ENCODE measurements at places on chromosomes 3 and 15. TPM values are rescaled to one million over a fixed set of nuclear protein-coding genes. Genes with fewer than 3 reads are reported as not detected.

- peak overlapping the region; percentile 90 for H3K27ac ChIP-seq
- H3K27me3 ChIP-seq, result no peaks in the 10 kb centered on the region
- no peaks in the 10 kb centered on the region for H3K36me3 ChIP-seq
Measured at GRCh38 chr15:28994142-28994830, 108.5 kb downstream of the APBA2 start.

DNA sequence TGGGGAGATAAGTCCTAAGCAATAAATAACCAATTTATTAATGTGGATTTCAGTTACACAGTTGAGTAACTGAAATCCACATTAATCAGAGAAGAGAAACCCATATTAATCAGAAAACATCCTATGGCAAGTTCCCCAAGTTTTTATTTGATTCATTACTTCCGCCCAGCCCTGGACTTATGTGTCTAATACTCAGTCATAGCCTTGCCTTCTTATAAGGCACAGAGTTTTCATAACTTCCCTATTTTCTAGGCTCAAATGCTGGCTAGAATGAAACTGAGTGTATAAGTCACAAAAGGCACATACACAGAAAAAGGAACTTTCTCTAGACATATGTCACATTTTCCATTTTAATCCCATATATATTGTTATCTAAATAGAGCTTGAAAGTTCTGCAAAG, 28.8 kb downstream of the CD47 start:
- no peak overlapping the region for H3K27ac ChIP-seq
- no peaks in the 10 kb centered on the region for H3K27me3 ChIP-seq
- no peak overlapping the region for H3K4me3 ChIP-seq
- H3K4me1 ChIP-seq, result no peaks in the 10 kb centered on the region
- H3K36me3 ChIP-seq, result no peaks in the 10 kb centered on the region

DNA sequence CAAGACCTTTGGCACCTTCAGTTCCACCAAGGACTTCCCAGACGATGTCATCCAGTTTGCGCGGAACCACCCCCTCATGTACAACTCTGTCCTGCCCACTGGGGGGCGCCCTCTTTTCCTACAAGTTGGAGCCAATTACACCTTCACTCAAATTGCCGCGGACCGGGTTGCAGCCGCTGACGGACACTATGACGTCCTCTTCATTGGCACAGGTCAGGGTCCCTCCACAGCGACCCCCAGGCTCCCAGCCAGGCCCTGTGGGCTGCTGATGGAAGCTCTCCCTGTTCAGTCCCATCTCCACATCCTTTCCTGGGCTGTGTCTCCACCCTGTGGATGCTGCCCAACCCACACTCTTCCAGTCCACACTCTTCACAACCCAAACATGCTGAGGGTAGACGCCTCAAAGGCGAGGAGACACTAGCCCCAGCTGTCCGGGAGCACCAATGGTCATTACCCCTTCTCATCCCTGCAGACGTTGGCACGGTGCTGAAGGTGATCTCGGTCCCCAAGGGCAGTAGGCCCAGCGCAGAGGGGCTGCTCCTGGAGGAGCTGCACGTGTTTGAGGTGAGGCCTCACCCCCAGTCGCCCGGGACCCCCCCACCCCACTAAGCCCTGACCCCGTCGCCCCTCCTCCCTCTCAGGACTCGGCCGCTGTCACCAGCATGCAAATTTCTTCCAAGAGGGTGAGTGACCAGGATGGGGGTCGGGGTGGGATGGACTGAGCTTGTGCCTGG, 4.3 kb upstream of the LSMEM2 start:
- DNase-seq, result peak; percentile 96
- H3K27me3 ChIP-seq, result peaks cover 39% of the 10 kb centered on the region
- H3K4me1 ChIP-seq, result no peaks in the 10 kb centered on the region
- no peak overlapping the region for H3K27ac ChIP-seq

DNA sequence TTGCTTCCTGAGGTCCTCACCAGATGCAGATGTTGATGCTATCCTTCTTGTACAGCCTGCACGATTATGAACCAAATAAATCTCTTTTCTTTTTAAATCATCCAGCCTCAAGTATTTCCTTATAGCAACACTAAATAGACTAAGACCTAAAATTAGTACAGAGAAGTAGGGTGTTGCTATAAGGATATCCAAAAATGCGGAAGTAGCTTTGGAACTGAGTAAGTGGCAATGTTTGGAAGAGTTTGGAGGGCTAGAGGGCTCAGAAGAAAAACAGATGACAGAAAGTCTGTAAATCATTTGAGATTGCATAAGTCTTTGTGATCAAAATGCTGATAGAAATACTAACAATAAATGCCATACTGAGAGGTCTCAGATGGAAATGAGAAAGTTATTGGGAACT, 894.9 kb downstream of the DIPK2A start:
- no peaks in the 10 kb centered on the region for H3K27me3 ChIP-seq
- no peaks in the 10 kb centered on the region for H3K36me3 ChIP-seq
- H3K4me3 ChIP-seq, result no peak overlapping the region
- no peak overlapping the region for H3K27ac ChIP-seq
- H3K4me1 ChIP-seq, result no peaks in the 10 kb centered on the region

DNA sequence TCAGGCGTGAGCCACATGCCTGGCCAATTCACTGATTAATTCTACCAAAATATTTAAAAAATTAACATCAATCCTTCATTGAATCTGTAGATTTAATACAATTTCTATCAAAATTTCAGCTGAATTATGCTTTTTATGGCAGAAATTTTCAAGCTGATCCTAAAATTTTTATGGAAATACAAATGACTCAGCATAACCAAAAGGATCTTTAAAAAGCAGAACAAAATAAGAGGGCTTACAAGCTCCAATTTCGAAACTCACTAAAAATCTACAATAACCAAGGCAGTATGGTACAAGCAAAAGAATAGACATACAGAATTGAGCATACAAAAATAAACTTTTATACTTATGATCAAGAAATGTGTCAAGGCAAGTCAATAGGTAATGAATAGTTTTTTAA, 180.4 kb upstream of the CTNNB1 start:
- H3K36me3 ChIP-seq, result no peaks in the 10 kb centered on the region
- DNase-seq, result no peak
- no peak overlapping the region for H3K27ac ChIP-seq
- no peaks in the 10 kb centered on the region for H3K27me3 ChIP-seq
- H3K4me3 ChIP-seq, result no peak overlapping the region

DNA sequence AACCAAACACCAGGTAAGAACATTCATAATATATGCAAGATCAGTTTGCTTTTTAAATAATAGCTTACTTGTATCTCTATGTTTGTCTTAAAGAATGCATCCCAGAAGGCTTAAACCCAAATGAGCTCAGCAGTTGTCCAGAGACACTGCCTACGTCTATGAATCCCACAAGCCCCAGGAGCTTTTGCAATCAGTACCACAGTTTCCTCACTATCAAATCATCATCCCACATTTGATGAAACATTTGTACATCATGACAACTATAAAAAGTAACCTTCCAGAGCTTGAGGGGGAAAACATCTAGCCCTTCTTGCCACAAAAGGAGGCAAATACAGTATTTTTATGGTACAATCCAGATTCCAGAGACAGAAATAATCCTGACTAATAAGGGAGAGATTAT, 63.7 kb downstream of the ATP8B4 start:
- DNase-seq, result no peak
- no peak overlapping the region for H3K27ac ChIP-seq
- no peaks in the 10 kb centered on the region for H3K36me3 ChIP-seq
- H3K4me3 ChIP-seq, result no peak overlapping the region
- peaks cover 4% of the 10 kb centered on the region for H3K4me1 ChIP-seq

DNA sequence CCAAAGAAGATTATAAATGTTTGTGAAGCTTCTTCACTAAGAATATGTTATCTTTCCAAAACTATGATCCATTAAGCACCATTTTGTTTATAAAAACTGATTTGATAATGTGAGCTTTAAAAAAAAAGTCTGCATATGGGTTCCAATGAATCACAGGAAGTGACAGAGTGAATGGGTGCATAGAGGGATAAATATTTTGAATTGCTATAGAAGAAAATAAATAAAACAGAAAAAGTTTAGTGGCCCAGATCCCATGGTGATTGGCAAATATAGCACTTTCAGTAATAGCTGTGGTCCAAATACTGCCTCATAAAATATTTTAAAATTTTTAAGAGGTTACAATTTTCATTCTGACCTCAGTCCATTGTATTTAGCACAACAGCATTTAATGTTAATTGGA, 19.2 kb downstream of the CPA3 start:
- H3K4me1 ChIP-seq, result no peaks in the 10 kb centered on the region
- no peak overlapping the region for H3K27ac ChIP-seq
- no peaks in the 10 kb centered on the region for H3K36me3 ChIP-seq
- no peak for DNase-seq
- H3K4me3 ChIP-seq, result no peak overlapping the region

- no peak overlapping the region for H3K27ac ChIP-seq
- H3K4me1 ChIP-seq, result no peaks in the 10 kb centered on the region
- no peak for DNase-seq
- H3K36me3 ChIP-seq, result no peaks in the 10 kb centered on the region
Measured at GRCh38 chr3:108100906-108101660, 10.3 kb upstream of the CD47 start.

- H3K4me1 ChIP-seq, result no peaks in the 10 kb centered on the region
- H3K36me3 ChIP-seq, result no peaks in the 10 kb centered on the region
- no peak overlapping the region for H3K27ac ChIP-seq
Measured at GRCh38 chr3:150680562-150680961, 23.2 kb downstream of the ERICH6 start.

DNA sequence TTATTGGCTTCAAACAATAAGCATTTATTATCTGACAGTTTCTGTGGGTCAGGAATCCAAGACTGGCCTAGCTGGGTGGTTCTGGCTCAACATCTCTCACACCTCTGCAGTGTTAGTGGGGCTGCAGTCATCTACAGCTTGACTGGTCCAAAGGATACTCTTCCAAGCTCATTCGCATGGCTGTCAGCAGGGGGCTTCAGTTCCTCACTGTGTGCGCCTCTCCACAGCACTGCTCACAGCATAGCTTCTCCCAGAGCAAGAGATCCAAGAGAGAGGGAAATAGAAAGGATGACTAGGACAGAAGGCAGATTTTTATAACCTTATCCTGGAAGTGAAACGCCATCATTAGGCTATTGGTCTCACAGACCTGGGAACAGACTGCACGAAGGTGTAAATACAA, 64.2 kb downstream of the MAGI1 start:
- peaks cover 6% of the 10 kb centered on the region for H3K4me1 ChIP-seq

DNA sequence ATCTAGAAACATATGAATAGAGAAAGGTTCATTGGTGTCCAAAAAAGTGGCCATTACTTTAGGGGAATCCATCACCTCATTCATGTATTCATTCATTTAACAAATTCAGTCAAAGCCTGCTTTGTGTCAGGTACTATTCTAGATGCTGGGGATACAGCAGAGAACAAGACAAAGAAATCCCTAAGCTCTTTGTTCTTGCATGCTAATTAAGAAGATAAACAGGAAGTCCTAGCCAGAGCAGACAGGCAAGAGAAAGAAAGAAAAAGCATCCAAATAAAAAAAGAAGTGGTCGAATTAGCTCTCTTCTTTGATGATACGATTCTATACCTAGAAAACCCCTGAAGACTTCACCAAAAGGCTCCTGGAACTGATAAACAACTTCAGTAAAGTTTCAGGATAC, 12.4 kb upstream of the ZMAT3 start:
- H3K27ac ChIP-seq, result no peak overlapping the region
- no peaks in the 10 kb centered on the region for H3K4me1 ChIP-seq
- no peak overlapping the region for H3K4me3 ChIP-seq
- H3K36me3 ChIP-seq, result no peaks in the 10 kb centered on the region
- no peaks in the 10 kb centered on the region for H3K27me3 ChIP-seq
- no peak for DNase-seq

DNA sequence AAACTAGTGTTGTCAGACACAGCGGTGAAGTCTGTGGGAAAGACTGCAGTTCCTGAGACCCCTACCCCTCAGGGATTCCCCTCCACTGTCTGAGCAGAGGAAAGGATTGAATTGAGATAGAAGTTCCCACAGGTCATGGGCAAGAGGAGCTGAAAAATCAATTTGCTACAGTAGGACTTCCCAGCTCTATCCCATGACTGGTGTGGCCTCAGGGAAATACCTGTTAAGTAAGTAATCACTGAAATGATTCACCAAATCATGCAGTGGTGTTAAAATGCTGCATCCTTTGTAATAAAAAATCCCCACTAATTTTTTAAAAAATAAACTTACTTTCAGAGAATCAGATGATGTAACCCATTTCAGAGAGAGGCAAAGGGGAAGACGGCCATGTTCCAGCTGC, 45.0 kb upstream of the SPRED1 start:
- H3K27ac ChIP-seq, result no peak overlapping the region
- DNase-seq, result no peak
- no peak overlapping the region for H3K4me3 ChIP-seq
- no peaks in the 10 kb centered on the region for H3K36me3 ChIP-seq
- peaks cover 4% of the 10 kb centered on the region for H3K27me3 ChIP-seq

GRCh38 chr3:23865595-23866396, 51.0 kb downstream of the NKIRAS1 start:
- H3K27me3 ChIP-seq, result no peaks in the 10 kb centered on the region
- no peak overlapping the region for H3K4me3 ChIP-seq
- peaks cover 11% of the 10 kb centered on the region for H3K36me3 ChIP-seq
- H3K4me1 ChIP-seq, result peaks cover 12% of the 10 kb centered on the region
- peak; percentile 75 for DNase-seq
- peak overlapping the region; percentile 74 for H3K27ac ChIP-seq

DNA sequence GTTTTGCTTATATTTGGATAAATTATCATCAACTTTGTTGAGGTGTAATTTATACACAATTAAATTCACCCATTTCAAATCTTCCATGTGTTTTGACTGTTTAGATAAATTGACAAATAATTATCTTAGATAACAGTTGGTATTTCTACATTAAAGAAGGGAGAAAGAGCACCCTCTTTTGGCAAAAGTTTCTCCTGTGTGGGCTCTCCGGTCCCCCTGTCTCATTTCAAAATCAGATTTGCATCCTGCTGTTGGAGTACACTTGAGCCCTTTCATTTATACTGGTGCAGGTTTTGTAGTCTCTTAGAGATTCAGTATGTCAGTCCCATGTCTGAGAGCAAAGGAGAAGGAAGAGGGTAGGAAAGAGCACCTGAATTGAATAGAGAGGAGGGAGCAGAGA, 49.4 kb downstream of the NKIRAS1 start:
- H3K4me1 ChIP-seq, result peaks cover 12% of the 10 kb centered on the region
- H3K27me3 ChIP-seq, result no peaks in the 10 kb centered on the region
- DNase-seq, result no peak
- H3K36me3 ChIP-seq, result peaks cover 6% of the 10 kb centered on the region
- H3K4me3 ChIP-seq, result no peak overlapping the region

Gene C3orf20
- total RNA-seq, result not detected

Gene TGM4
- total RNA-seq, result not detected

Gene VGLL3
- total RNA-seq, result 2.0 TPM

Gene ZNF860
- 2.5 TPM for total RNA-seq

Gene GPR156
- total RNA-seq, result 1.2 TPM

Gene EPB42
- total RNA-seq, result not detected

Gene CDCP1
- total RNA-seq, result 13.5 TPM

Gene EPHA6
- 12.8 TPM for total RNA-seq

Measured in endodermal cell (in vitro differentiated cells).